Stimulated activated CD4-positive, alpha-beta T cell treated with anti-CD3 and anti-CD28 coated beads, Interleukin-4, amount 100 ng/mL, for 1 hour (primary cell): ENCODE measurements at places on chromosomes 3 and 15.

DNA sequence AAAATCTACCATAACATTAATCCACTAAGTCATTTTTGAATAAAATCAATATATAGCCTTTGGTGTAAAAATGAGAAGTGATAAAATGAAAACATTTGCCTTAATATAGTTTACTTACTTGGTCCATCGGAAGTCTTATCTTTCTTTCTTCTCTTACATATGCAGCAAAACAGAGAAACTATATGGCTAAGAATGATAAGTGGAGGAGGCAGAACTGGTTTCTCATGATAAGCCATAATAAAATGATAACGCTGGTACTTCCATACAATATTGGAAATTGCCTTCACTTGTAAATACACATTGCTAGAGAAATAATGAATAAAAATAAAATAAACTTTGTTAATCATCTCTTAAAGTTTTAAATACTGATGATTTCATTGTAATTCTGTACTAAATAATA is 47.8 kb upstream of the USP50 start:
- no peak for DNase-seq

- DNase-seq: no peak
Observed at GRCh38 chr3:78858174-78858573, 909.6 kb downstream of the ROBO1 start.

- no peak for DNase-seq
Observed at GRCh38 chr15:91237445-91237844, 137.4 kb downstream of the SV2B start.

GRCh38 chr3:113468539-113468938 is 27.2 kb upstream of the CFAP44 start:
- DNase-seq: no peak

- DNase-seq: no peak
Observed at GRCh38 chr3:185081521-185081920, 71.3 kb downstream of the C3orf70 start.

DNA sequence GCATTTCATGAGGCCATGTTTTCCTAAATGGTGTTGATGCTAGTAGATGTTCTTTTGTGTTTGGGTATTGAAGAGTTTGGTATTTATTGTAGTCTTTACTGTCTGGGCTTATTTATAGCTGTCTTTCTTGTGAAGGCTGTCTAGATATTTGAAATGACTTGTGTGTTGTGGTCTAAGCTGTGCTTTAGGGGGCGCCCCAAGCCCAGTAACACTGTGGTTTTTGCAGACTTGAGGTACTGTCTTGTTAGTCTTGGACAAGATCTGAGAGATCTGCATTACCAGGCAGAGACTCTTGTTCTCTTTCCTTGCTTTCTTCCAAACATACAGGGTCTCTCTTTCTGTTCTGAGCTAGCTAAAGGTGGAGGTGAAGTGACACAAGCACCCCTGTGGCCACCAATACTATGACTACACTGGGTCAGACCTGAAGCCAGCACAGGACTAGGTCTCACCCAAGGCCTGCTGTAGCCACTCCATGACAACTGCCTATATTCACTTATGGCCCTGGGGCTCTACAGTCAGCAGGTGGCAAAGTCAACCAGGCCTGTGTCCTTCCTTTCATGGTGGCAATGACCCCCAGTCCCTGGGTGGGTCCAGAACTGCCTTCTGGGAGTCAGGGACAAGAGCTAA is 152.1 kb upstream of the TBC1D5 start:
- peak; percentile 34 for DNase-seq

GRCh38 chr3:116864590-116864927 is 155.0 kb downstream of the TUSC7 start:
- no peak for DNase-seq

- DNase-seq: no peak
Observed at GRCh38 chr3:108669208-108669607, 79.7 kb downstream of the DZIP3 start.

GRCh38 chr3:82031596-82031995 is 270.2 kb upstream of the GBE1 start:
- DNase-seq: no peak

GRCh38 chr3:138371070-138371965 is 22.9 kb downstream of the MRAS start:
- DNase-seq: no peak

- DNase-seq: no peak
Observed at GRCh38 chr3:52350981-52351761, 35.1 kb downstream of the DNAH1 start.

DNA sequence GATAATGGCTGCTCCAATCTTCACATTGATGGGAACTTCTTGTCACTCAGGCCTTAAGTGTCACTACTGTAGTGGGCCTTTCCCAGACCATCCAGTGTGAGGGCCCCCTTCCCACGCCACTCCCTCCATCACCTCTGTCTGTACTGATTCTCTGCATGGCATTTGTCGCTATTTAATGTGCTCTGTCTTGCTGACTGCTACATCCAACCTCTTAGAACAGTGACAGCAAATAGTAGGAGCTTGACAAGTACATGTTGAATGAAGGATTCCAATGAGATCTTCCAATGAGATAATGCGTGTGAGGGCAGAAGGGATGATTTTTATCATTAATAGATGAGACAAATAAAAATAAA is 5.6 kb upstream of the CCR9 start:
- DNase-seq: no peak

GRCh38 chr15:69304182-69304545 is 5.5 kb downstream of the PAQR5 start:
- DNase-seq: no peak

DNA sequence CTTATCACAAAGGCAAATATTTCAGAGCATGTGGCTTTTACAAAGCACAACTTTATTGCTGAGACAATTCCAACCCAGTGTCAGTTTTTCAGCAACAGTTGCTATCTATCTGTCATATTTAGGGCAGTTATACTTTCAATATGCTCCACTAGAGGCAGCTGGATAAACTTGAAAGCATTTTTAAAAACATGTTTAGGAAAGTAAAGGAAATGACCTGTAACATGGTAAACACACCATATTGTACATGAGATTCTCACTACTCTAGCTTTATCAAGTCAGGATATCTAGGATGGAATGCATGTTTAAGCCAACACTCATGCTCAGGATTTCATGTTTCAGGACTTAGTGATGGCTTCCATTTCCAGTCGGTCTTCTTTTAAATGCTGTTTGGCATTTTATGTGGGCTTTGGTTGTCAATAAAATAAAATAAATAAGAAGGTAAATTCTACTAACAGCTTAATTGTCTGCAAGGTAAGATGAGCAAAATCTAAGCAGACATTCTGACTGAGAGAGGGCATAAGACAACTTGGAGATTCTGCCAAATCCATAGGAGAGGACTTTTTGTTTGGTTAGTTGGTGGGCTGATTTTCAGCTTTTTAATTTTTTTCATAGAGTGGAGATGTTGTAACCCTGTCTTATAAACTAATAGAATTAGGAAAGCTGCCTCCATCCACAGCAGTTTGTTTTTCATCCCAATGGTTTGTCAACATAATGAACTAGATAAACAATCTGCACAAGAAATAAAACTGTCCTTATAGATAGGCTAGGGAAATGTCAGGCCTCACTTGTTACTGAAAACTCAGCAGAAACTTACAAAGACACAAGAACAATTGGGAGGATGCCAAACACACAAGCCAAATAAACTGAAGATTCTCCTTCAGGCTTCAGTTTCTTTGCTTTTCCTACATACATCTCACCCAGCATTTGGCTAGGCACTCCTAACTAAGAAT is 63.4 kb upstream of the CPB1 start:
- no peak for DNase-seq

DNA sequence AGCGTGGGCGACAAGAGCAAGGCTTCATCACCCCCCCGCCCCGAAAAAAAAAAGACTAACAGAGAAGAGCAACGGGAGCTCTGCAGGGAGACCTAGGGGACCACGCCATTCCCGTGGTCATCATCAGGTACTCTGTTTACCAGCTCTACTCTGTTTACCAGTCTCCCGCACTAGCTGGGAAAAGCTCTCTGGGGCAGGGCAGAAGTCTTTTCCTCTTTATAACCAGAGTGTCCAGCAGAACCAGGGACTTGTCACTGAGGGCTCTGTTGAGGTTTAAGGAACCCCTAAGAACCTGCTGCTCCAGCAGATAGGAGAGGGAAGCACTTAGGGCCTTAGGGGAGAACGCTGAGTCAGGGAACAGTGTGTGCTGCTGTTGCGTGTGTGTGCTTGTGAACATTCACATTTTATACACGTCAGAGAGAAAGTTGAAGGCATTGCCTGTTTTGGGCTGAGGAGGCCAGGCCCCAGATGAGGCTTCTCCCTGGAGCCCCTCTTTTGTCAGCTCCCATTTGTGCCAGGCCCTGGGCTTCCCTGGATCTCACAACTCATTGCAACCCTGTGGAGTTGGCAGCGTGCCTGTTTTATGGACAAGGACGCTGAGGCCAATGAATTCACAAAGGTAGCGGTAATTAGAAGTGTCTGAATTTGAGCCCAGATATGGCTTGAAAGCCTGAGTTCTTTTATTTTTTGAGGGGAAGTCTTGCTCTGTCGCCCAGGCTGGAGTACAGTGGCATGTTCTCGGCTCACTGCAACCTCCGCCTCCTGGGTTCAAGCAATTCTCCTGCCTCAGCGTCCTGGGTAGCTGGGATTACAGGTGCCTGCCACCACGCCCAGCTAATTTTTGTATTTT is 24.2 kb upstream of the ERICH6 start:
- no peak for DNase-seq

GRCh38 chr15:92725171-92725570 is 69.6 kb upstream of the FAM174B start:
- DNase-seq: no peak

- DNase-seq: no peak
Observed at GRCh38 chr3:85554153-85554552, 595.4 kb downstream of the CADM2 start.

- DNase-seq: no peak
Observed at GRCh38 chr15:77617476-77618230, 15.1 kb downstream of the LINGO1 start.

GRCh38 chr15:100008258-100008657 is 275.0 kb upstream of the LYSMD4 start:
- no peak for DNase-seq

- no peak for DNase-seq
Observed at GRCh38 chr3:8648909-8649741, 4.5 kb upstream of the SSUH2 start.

GRCh38 chr3:11660242-11660641 is 16.5 kb upstream of the VGLL4 start:
- DNase-seq: no peak

DNA sequence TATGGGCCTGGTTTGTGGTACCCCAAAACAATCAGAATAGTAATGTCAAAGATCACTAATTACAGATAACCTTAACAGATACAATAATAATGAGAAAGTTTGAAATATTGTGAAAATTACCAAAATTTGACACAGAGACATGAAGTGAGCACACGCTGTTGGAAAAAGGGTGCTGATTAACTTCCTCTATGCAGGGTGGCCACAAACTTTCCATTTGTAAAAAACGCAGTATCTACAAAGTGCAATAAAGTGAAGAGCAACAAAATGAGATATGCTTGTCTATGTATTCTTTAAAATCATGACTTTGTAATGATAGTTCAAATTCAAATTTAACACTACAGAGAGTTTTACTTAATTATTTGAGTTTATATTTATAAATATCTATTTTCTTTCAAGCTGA is 7.6 kb upstream of the TIGIT start:
- no peak for DNase-seq

DNA sequence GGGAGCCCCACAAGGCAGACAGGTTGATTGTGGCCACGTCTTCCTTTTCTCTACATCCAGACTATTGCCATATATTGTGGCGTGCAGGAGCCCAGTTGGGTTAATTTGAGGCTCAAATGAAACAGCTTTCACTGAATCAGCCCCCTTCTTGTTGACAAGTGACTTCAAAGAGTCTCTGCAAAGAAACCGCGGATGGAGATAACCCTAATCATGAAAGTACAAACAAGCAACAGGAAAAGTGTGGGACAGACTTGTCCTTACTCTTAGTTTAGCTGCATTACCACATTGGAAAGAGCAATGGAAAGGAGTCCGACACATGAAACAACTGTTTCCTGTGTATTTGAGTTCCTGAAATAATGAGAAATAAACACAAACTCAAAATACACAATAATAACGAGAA is 3.3 kb downstream of the TMEM40 start:
- DNase-seq: no peak

GRCh38 chr3:46708401-46709156 is 7.4 kb downstream of the TMIE start:
- no peak for DNase-seq

DNA sequence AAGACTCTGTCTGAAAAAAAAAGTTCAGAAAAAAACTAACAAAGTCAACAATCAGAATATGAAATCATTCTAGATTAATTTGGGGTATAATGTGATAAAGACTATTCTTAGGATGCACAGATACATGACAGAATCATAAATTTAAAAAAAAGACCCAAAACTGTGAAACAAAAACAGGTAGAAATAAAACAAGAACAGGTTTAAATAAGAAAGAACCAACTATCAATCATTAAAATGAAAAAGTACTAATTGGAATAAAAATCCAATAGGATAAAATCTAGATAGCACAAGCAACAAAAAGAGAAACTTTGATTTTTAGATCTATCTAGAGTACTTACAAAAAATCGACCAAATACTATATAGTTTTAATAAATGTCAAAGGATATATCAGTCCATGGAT is 13.4 kb downstream of the TMEM202 start:
- no peak for DNase-seq

DNA sequence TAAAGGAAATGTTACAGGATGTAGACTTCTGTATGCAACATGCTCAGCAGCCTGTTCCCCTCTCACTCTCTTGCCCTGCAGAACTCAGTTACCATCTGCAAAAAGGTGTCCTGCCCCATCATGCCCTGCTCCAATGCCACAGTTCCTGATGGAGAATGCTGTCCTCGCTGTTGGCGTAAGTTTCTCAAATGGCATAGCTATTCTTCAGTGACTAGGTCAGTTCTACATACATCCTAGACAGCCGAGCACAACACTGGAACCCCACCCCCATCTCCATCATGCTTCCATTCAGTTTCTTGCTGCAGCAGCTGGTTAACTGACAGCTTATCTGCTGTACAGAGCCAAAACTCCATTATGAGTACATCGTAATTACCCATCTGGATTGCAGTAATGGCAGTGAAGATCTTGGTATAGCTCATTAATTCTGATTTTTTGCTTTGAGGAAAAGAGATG is 4.5 kb downstream of the THBS1 start:
- no peak for DNase-seq

- DNase-seq: no peak
Observed at GRCh38 chr15:69648775-69649735, 196.4 kb downstream of the RPLP1 start.

GRCh38 chr3:117102426-117102825 is 392.8 kb downstream of the TUSC7 start:
- no peak for DNase-seq

- no peak for DNase-seq
Observed at GRCh38 chr3:142628801-142629200, 32.6 kb downstream of the PLS1 start.

- DNase-seq: no peak
Observed at GRCh38 chr15:50758712-50759205, 6.7 kb downstream of the SPPL2A start.
